HT-29 (cell line): ENCODE measurements at places on chromosomes 6 and 20. TPM values are rescaled to one million over a fixed set of nuclear protein-coding genes. Genes with fewer than 3 reads are reported as not detected.

- DNase-seq = no peak
These were observed 282.6 kb upstream of the ID4 start for GRCh38 chr6:19554356-19555225.

GRCh38 chr6:168343239-168344150 lies 23.9 kb upstream of the DACT2 start:
- no peak for DNase-seq

Gene ACTL10
- 16.5 and 18.5 TPM in 2 replicates for total RNA-seq

DNA sequence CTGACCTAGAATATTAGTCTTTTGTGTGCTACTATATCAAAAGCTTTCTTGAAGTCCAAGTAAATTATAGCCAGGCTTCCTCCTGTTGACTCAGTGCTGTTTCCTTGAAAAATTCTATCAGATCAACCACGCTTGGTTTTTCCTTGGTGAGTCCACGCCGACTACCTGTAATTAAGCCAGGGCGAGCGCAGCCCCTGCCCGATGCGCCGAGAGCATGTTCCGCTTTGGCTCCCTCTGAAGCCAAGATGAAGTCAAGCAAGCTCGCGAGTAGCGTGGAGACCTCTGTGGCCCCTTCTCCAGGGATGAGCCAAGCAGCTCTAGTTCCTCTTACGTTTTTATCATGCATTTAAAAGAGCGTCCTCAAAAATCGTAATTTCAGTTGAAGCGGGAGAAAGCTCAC lies 641.2 kb downstream of the CDH26 start:
- DNase-seq = no peak

- DNase-seq = no peak
These were observed 30.6 kb downstream of the HIVEP2 start for GRCh38 chr6:142914369-142914768.

- DNase-seq = no peak
These were observed 1.5 kb downstream of the TNFRSF21 start for GRCh38 chr6:47308198-47308517.

Gene OR2B6
- not detected in 2 replicates for total RNA-seq

DNA sequence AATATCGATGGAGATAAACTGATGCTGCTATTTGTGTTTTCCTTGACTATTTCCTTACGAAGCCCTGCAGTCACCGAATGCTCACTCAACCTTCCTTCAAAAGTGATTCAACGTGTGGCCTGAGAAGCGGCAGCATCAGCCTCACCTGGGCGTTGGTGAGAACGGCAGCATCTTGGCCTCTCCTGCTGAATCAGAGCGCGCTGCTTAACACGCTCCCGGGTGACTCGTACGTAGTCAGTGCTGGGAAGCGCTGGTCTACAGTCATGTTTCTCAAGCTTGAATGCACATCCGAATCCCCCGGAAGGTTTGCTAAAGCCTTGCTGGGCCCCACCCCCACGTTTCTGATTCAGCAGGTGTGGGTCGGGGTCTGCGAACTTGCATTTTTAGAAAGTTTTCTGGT lies 214.1 kb upstream of the RREB1 start:
- no peak for DNase-seq

- no peak for DNase-seq
These were observed 551.6 kb upstream of the CITED2 start for GRCh38 chr6:139925894-139926641.

GRCh38 chr6:10210052-10210451 lies 204.8 kb downstream of the TFAP2A start:
- no peak for DNase-seq

GRCh38 chr6:112468359-112468758 lies 121.2 kb downstream of the RFPL4B start:
- DNase-seq = no peak

DNA sequence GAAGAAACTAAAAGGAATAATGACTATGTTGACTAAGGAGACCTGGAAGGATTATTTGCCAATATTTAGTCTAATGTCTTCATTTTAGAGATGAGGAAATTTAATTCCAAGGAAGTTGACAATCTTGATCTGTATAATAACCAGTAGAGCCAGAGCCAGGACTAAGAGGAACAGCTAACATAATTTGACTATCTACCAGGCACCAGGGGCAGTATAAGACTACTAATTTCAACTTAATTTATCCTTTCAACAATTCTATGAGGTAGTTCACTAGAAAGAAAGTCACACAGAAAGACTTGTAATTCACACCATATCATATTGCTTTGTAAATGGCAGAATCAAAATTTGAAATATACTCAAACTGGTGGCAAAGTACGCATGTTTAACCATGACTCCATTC lies 273.0 kb upstream of the STXBP5 start:
- DNase-seq = peak; percentile 25

Gene BNIP5
- 3.6 and 4.6 TPM in 2 replicates for total RNA-seq

GRCh38 chr6:122049341-122049740 lies 350.1 kb upstream of the HSF2 start:
- DNase-seq = no peak

DNA sequence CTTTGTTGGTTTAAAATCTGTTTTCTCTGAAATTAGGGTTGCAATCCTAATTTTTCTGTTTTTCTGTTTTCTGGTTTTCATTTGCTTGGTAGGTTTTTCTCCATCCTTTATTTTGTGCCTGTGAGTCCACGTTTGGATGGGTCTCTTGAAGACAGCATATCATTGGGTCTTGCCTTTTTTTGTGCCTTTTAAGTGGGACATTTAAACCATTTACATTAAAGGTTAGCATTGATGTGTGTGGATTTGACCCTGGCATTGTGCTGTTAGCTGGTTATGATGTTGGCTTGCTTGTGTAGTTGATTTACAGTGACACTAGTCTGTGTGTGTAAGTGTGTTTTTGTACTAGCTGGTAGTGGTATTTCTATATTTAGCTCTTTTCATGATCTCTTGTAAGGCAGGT lies 28.0 kb upstream of the CST5 start:
- DNase-seq = no peak

GRCh38 chr20:37422791-37423286 lies 76.9 kb downstream of the SRC start:
- no peak for DNase-seq

DNA sequence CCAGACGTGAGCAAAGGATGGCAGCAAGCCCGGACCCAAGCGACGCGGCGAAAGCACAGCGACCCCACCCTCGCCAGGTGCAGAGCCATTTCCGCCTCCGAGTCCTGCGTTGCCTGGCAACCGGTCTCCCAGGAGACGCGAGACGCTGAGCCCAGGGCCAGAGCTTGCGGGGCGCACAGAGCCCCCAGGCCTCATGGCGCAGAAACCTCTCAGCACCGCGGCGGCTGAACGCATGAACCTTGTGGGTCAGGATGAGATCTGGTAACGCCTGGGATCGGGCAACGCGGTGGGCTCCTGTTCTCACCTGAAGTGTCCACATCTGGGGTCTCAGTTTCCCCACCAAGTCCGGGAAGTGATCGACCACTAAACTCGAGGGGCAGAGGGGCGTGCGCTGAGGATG lies 77.7 kb downstream of the ANKRD60 start:
- DNase-seq = peak; percentile 57

- DNase-seq = peak; percentile 78
These were observed 12.5 kb downstream of the PRDM1 start for GRCh38 chr6:106098383-106099234.

DNA sequence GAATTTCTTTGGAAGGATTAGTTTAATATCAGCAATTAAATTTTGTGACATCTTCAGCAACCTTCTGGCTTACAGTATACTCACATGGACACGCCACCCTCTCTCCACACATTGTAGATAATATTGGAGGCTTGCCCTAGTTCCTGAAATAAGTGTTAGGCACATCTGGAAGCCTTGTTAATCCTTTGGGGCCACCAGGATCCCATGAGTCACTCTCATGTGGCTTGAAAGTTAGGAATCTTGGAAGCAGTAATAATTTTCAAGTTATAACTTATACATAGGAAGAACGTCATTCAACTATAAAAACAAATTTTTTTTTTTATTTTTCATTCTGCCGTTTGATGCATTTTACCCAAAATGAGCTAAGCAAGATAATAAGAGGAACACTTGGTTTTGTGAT lies 20.5 kb downstream of the LAMA4 start:
- no peak for DNase-seq

Gene PDYN
- not detected in 2 replicates for total RNA-seq

GRCh38 chr6:47734831-47735481 lies 36.6 kb downstream of the ADGRF4 start:
- DNase-seq = no peak

GRCh38 chr20:40980106-40980827 lies 48.4 kb upstream of the TOP1 start:
- no peak for DNase-seq

DNA sequence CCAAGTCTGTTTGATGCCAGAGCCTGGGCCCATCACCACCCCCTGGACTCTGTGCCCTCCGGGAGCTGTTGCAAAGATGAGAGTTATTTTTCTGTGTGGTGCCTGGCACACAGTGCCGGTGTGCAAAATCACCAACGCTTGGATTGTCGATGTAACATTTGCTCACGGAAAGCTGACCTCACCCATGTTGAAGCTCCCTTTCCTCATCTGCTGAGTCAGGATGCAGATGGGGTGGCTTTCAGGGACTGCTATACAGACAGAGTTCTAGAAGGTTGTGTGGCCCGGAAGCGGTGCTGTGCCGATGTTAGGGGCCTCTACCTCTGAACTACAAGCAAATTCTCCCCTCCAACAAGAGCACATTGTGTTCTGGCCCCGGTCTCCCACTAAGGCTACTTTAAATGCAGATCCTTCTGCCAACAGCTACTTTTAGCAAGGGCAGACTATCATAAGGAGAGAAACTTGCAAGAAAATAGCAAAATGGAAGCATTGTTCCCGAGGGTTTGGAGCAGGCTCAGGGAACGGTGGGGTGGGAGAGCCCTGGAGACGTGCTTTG lies 34.0 kb downstream of the EYA2 start:
- no peak for DNase-seq

DNA sequence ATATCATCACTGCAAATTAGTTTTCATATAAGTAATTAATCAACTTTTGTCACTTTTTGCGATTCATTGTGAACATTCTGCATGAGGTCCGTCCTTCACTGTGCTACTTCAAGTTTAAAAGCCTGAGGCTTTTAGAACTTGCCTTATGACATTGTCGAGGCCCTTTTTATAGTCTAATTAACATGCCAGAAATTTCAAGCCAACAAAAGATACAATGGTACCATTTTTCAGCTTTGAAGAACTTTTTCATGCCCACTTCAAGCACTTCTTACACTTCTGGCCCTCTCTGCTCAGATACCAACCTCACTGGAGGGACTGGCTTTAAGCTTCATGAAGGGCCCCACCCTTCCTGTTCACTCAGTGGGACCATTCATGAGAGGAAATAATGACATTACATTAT lies 323.1 kb downstream of the TPBG start:
- no peak for DNase-seq
